ENCODE measurements at places on chromosomes 5 and 9. TPM values are rescaled to one million over a fixed set of nuclear protein-coding genes. Genes with fewer than 3 reads are reported as not detected.
A peak's percentile ranks its signal among the peaks of the same experiment; 100 is the strongest.

The PCDHB15 gene
- 0.69 TPM for total RNA-seq

The LCN1 gene
- total RNA-seq = not detected

The CDC20B gene
- not detected for total RNA-seq

GRCh38 chr9:116484492-116485061, 202.5 kb upstream of the TRIM32 start:
- no peak for DNase-seq

- no peak for DNase-seq
Observed at GRCh38 chr5:23268136-23268535, 239.3 kb upstream of the PRDM9 start.

GRCh38 chr9:13241283-13241682, 38.2 kb downstream of the MPDZ start:
- DNase-seq = no peak

- DNase-seq = no peak
Observed at GRCh38 chr9:93203026-93203717, 19.2 kb downstream of the WNK2 start.

GRCh38 chr9:104144336-104144735, 50.2 kb downstream of the SMC2 start:
- no peak for DNase-seq

- DNase-seq = peak; percentile 68
Observed at GRCh38 chr9:108467653-108468324, 388.0 kb downstream of the ACTL7B start.

DNA sequence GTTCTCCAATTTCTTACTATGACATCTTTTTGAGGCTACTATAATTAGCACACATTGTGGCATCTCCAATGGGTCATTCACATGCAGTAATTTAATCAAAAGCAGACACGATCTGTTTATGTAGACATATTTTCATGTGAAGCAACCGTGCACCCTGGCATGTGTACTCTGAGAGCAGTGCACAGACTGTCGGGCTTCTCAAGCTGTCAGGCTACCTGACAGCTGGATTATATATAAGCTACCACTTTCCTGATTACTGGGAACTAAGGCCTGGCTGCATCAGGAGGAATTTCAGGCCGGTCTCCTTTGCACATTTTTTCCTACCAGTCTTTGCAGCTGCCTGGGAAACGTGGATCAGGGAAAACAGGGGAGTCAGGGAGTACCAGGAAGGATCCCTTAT, 197.5 kb downstream of the MAPKAP1 start:
- no peak for DNase-seq
